ENCODE measurements at places on chromosomes 12 and 14. TPM values are rescaled to one million over a fixed set of nuclear protein-coding genes. Genes with fewer than 3 reads are reported as not detected.

ACVRL1 gene
- total RNA-seq, result not detected

UNC119B gene
- 24.3 TPM for total RNA-seq

ST8SIA1 gene
- total RNA-seq, result 1.5 TPM

DNA sequence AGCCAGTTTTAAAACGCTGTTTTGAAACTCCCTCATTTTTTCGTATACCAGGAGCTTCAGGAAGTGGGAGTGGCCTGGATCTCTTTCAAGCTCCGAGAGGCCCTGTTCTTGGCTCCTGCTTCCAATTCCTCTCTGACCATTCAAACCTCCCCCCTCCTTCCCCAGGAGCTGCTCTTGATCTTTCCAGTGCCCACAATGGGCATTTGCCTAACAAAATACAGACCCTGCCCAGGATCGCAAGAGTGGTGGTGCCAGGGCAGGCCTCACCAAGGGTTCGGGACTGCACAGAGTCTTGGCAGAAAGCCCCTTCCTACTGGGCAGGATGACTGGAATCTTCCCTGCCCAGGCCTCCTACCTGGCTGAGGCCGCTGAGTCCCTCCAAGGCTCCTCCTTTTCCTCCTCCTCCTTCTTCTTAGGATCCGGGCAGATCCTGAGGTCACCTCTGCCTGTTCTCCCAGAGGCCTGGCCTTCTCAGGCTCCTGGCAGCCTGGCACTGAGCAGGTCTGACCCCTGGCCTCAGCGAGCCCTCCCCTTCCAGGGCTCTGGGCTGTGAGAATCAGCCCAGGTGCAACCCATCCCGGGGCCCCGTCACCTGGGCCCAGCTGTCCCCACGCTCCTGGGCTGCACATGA lies 46.9 kb upstream of the NOS1 start:
- no peak for DNase-seq
- H3K4me1 ChIP-seq, result no peaks in the 10 kb centered on the region
- H3K36me3 ChIP-seq, result no peaks in the 10 kb centered on the region
- no peaks in the 10 kb centered on the region for H3K27me3 ChIP-seq
- H3K27ac ChIP-seq, result no peak overlapping the region
- no peak overlapping the region for H3K4me3 ChIP-seq

DNA sequence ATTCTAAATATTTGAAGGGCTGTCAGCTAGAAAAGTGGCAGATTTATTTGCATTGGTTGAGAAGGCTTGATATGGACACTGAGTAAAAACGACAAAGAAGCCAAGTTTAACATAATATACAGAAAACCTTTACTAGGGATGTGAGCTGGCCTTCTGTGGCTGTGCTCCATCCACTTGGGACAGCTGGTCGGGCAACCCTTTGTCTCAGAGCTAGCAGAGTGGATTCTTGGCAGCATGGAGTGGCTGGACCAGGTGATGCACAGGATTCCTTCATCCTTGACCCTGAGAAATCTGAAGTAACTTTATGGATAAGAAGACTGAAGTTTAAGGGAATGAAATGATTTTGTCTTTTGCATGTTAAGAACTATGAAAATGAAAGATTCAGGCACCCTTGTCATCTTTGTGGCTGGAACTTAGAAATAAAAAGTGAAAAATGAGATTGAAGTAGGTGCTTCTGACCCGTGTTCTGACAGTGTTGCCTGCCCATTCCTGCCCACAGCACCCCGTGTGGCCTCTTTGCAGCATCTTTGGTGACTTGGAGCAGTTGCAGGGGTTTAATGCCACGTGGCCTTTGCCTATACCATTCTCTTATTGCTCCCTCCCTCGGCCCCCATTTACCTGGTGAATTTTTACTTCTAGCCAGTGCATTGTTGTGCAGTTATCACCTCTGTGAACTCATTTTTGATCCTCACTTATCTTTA lies 32.6 kb downstream of the PELI2 start:
- H3K27me3 ChIP-seq, result peaks cover 3% of the 10 kb centered on the region
- H3K36me3 ChIP-seq, result no peaks in the 10 kb centered on the region
- peaks cover 35% of the 10 kb centered on the region for H3K4me1 ChIP-seq
- no peak overlapping the region for H3K4me3 ChIP-seq

DNA sequence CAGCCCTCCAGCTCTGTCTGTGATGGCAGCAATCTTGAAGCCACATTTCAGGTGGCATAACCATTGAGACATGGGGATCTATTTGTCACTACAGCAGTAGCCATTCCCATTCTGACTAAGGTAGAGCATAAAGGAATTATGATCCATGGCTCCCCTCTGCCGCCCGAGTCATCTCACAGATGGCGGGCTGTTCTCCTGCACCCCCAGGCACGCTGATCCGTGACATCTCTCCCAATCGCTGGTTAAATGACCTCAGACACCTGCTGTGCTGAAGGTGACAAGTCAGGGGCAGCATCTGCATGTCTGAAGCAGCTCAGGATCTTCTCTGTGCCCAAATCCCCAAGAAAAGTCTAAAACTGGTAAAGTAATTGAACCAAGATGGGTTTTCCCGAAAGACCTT lies 124.3 kb downstream of the ZFP36L1 start:
- H3K27me3 ChIP-seq, result no peaks in the 10 kb centered on the region
- no peaks in the 10 kb centered on the region for H3K36me3 ChIP-seq
- peaks cover 31% of the 10 kb centered on the region for H3K4me1 ChIP-seq
- no peak overlapping the region for H3K27ac ChIP-seq
- H3K4me3 ChIP-seq, result no peak overlapping the region

DNA sequence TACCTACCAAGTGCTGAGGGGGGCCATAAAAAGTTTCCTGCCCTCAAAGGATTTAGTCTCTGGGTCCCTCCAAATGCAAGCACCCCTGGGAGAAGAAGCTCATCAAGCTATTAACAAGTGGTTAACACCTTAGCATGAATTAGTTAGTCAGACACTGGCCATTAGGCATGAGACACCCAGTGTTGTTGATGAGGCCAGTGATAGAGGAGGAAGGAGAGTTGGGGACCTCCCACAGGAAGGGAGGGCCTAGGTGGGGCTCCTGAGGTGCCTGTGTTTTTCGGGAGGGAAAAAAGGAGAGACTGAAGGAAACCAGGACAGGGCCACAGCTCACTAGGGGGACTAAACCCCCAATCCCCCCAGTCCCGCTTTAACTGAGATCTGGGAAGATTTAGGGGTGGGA lies 4.5 kb upstream of the KRT71 start:
- peaks cover 4% of the 10 kb centered on the region for H3K27me3 ChIP-seq
- H3K4me1 ChIP-seq, result peaks cover 2% of the 10 kb centered on the region
- H3K36me3 ChIP-seq, result no peaks in the 10 kb centered on the region
- DNase-seq, result no peak
- H3K4me3 ChIP-seq, result no peak overlapping the region

GRCh38 chr12:121934309-121934664 lies 15.9 kb downstream of the CFAP251 start:
- DNase-seq, result no peak
- peaks cover 2% of the 10 kb centered on the region for H3K27me3 ChIP-seq
- H3K27ac ChIP-seq, result no peak overlapping the region
- H3K4me1 ChIP-seq, result peaks cover 8% of the 10 kb centered on the region
- no peak overlapping the region for H3K4me3 ChIP-seq

DNA sequence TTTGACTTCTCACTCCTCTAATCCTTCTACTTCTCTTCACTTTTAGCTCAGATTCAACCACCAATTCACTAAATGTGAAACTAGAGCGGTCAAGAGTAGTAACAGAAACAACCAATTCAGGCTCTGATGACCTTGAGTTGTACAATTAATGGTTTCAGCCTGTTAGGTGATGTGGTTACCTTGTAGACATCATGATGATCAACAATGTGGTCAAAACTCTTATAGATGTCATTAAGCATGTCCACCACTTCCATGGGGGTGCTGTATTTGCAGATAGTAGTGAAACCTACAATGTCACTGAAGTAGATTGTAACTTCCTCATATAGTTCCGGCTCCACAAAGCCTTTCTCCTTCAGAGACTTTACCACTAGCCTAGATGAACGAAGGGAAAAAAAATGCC lies 54.1 kb upstream of the PLBD1 start:
- H3K27me3 ChIP-seq, result peaks cover 12% of the 10 kb centered on the region
- H3K4me3 ChIP-seq, result no peak overlapping the region
- H3K27ac ChIP-seq, result no peak overlapping the region
- H3K4me1 ChIP-seq, result no peaks in the 10 kb centered on the region

Measured in activated CD8-positive, alpha-beta T cell treated with anti-CD3 and anti-CD28 coated beads for 36 hours (primary cell).